ENCODE measurements at places on chromosomes 11 and 22.

- DNase-seq: no peak
These were observed 458.0 kb upstream of the KIRREL3 start for GRCh38 chr11:127458561-127458960.

DNA sequence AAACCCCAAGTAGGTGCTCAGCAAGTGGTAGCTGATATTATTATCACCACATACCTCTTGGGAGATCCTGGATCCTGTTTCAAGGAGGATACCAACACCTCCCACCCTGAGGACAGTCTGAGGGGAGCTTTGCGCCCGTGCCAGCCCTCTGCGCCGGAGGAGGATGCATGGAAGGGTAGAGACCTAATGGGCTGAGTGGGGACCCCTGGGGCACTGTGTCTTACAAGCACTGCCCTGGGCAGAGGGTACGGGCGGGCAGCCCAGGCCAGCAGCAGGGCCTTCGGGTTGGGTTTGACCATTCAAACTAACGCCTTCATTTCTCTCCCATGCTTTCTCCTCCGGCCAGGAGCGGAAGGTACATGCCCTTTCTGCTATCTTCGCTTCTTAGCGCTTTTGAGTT is 26.3 kb downstream of the MYBPC3 start:
- DNase-seq: no peak

DNA sequence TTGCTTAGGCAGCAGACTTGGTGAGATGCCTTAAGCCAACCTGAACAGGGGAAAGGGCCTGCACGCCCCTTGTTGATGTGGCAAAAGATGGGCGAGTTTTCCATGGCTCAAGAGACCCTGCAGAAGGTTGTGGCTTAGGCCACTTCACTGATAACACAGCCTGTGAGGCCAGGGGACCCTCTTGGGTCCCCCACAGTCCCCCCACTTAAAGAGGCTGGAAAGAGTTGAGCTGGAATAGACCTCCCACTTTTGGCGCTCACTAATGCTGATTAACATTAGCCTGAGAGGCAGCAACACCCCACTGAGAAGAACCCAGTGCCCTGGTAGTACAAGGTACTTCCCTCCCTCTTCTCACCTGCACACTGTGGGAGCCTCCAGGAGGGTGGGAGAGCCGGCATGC is 107.5 kb downstream of the TRIM29 start:
- DNase-seq: no peak

DNA sequence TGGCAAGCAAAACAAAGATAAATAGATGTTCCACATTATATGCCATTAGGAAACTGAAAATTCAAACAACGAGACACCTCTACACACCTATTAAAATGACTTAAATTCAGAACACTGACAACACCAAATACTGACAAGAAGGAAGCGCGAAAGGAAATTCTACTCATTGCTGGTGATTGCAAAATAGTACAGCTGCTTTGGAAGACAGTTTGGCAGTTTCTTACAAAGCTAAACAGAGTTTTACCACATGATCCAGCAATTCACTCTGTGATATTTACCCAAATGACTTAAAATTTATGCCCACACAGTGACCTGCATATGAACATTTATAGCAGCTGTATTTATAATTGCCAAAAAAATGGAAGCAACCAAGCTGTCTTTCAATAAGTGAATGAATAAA is 232.6 kb downstream of the CASP12 start:
- DNase-seq: no peak

DNA sequence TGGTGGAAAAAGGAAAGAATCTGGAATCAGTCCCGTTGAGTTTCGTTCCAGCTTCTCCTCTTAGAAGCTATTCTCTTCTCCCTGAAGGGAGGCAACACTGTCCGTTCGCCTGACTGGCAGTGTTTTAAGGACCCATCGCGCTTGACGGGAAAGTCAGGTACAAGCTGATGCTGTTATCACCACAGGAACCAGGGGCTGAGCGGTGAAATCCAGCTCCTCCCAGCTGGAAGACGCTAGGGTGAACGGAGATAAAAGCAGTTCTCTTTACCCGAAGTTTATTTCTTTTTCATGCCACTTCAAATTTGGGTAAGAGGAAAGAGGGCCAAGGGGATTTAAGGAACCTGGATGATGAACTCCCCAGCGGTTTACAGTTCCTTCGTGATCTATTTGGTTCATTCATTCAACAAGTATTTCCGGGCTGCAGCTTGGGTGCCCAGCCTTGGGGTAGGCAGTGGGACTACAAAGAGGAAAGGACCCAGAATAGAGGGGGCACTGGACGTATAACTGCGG is 551 bp upstream of the DEUP1 start:
- DNase-seq: no peak

- no peak for DNase-seq
These were observed 10.1 kb downstream of the TXN2 start for GRCh38 chr22:36471341-36471821.

DNA sequence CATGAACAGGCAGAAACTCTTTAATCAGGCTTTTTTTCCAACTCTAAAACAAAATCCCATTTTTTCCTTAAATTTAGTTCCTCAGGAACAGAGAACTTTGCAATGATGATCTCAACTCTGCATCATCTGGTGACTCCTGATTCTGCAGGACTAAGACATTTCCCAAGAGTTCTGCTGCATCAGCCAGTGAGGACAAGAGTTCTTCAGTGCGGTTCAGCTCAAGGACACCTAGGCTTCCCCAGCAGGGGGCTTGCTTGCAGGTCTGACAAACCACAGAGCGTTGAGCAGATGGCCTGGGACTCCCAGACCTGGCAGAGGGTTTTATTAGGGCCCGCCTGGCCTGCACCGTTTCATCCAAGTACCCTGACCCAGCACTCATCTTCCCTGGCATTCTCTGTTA is 6.4 kb downstream of the CDCA5 start:
- DNase-seq: no peak

DNA sequence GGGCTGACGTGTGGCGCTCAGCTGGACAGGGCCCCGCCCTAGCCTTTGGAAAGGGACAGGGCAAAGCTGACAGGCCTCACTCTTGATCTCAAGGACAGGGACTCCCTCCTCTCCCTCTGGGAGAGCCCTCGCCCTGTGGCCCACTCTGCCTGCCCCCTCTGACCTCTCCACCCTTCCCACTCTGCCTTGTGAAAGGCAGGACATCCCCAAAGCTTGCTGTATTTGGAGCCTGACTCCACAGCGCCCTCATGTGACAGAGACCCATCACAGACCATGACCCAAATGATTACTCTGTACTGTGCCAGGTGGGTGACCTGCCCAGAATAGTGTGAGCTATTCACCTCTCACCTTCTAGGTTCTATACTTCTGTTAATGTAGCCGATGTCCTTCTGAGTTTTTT is 18.8 kb downstream of the P2RY2 start:
- DNase-seq: no peak

DNA sequence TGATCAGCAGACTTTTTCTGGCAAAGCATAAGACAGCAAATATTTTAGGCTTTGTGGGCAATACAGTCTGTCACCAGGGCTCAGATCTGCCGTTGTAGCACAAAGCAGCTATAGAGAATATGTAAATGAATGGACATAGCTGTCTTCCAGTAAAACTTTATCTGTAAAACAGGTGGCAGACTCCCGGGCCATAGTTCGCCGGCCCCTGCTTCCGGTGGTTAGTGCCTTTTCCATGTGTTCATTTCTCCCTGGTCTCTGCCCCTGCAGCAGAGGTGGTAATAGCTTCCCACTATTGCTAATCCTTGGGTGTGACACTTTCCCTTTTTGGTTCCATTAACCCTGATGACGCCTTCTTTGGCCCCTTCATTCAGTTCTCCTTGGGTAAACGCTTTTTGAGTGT is 93.7 kb upstream of the LDLRAD3 start:
- DNase-seq: no peak

GRCh38 chr11:79196950-79197349 is 243.9 kb downstream of the TENM4 start:
- DNase-seq: no peak

- no peak for DNase-seq
These were observed 44.2 kb upstream of the FADD start for GRCh38 chr11:70158757-70159389.

- DNase-seq: no peak
These were observed 128.1 kb upstream of the TOP3B start for GRCh38 chr22:22110548-22111266.

DNA sequence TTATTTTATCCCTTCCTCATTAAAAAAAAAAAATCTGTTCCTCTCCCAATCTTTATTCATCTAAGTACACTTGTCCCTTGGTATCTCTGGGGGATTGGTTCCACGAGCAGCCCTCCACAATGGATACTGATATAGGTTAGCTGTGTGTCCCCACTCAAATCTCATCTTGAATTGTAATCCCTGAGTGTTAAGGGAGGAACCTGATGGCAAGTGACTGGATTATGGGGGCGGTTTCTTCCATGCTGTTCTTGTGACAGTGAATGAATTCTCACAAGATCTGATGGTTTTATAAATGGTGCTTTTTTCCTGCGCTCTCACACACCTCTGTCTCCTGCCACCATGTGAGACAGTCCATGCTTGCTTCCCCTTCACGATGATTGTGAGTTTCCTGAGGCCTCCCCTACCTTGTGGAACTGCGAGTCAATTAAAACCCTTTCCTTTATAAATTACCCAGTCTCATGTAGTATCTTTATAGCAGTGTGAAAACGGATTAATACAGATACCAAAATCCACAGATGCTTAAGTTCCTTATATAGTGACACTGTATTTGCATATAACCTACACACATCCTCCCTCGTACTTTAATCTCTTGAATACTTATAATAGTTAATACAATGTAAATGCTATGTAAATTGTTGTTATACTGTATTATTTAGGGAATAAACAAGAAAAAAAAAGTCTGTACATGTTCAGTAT is 62.0 kb downstream of the PACS1 start:
- no peak for DNase-seq

- DNase-seq: no peak
These were observed 13.8 kb downstream of the SMARCB1 start for GRCh38 chr22:23800297-23801237.

DNA sequence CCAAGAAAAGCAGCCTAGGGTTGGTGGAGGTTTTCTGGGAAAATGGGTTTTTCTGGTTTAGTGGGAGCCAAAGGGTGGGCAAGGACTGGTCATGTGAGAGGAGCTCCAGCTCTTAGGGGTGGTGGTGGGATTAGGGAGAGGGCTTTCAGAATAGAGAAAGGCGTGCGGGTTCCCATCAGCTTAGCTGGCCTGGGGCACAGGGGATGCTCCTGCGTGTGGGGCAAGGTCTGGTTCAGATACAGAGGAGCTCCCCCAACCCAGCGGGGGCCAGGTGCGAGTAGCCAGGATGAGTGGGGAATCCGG is 644 bp downstream of the TMEM134 start:
- DNase-seq: no peak

GRCh38 chr11:125223901-125224361 is 59.4 kb downstream of the PKNOX2 start:
- DNase-seq: no peak

- no peak for DNase-seq
These were observed 67.8 kb downstream of the CASP12 start for GRCh38 chr11:104830508-104830907.

- no peak for DNase-seq
These were observed 35.3 kb downstream of the KIAA0930 start for GRCh38 chr22:45205276-45205925.

- no peak for DNase-seq
These were observed 96.6 kb upstream of the KCNA4 start for GRCh38 chr11:30113326-30113898.

GRCh38 chr11:65997286-65997685 is 4.7 kb downstream of the EIF1AD start:
- DNase-seq: no peak

- no peak for DNase-seq
These were observed 509 bp upstream of the PRRG4 start for GRCh38 chr11:32829157-32829679.

DNA sequence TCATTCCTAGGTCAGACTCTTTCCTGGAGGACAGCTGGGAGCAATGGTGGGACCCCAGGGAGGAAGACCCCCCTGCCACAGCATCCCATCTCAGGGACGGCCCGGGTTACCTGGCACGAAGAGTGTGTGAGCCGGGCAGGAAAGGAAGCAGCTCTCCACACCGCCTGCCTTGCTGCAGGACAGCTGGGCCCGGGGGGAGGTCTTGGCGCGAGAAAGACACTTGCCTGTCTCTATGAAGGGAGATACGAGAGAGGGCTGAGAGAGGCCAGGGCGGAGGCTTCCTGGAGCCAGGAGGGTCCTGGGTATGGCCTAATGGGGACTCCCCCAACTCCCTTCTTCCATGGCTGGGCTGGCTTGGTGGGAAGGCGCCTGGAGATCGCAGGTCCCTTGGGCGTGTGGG is 36.1 kb upstream of the TTLL12 start:
- no peak for DNase-seq

DNA sequence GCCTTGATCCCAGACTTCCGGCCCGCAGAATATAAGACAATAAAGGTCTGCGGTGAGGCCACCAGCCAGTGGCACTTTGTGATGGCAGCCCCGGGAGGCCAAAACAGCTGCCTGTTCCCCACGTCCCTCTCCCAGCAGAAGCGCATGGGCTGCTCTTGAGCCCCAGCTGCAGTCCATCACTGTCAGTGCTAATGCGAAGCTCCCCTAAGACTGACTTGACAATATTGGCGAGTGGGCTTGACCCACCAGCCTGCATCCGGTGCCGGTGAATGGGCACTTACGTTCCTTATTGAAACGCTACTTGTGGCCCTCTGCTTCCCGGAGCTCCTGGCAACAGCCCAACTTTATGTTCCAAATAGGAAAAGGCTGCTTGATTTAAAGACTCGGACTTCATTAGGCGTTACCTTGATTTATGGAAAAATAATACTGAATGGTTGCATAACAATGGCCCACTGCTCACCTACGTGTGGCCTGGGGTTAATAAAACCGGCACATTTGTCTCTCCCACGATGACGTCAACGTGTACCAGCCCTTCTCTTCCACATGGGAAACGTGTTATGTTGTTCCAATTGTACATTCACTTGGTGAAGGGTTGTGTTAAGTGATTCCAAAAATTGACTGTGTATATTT is 93.4 kb upstream of the SEPTIN5 start:
- no peak for DNase-seq

DNA sequence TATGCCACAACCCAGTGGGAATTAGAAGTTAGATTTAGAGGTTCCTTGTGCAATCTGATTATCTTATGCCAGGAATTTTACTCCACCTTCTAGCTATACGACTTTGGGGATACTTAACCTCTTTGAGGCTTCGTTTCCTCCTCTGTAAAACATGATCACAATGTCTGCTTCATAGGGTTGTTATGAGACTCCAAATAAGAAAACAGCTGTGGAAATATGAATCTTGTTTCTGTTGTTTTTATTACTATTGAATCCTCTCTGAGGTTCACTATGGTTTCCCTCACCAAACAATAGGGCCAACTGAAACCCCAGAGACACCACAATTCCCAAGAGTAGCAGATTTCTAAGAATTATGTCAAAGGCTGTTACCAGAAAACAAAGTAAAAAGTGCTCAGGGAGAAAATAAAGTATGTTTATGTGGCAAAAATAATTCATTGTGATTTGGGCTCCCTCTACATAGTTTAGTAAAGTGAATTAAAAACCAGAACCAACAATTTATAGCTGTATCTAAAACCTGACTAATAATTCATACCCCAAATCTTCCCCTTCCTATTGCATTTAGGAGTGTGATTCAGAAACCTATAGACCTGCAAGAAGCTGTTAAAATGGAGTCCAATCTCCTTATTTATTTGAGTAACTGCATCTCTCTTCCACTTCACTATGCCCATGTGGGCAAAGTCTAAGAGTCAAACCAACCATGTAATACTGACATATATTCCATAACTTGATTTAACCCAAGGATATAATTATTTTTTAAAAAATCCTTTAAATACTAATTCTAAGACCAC is 38.4 kb downstream of the AMBRA1 start:
- DNase-seq: no peak

- no peak for DNase-seq
These were observed 18.9 kb downstream of the EXPH5 start for GRCh38 chr11:108574675-108575074.

GRCh38 chr11:65780770-65781151 is at the start of gene AP5B1:
Gene AP5B1, minus strand, starts transcription at chr11:65780976. Its CDS starts 385 bp downstream, at chr11:65780591.
- no peak for DNase-seq

Data from cortex of kidney (tissue), 1 donor.